ENCODE measurements at places on chromosomes 12 and 14.

GRCh38 chr12:23424685-23425084 lies 524.8 kb downstream of the SOX5 start:
- DNase-seq, result no peak

- no peak for DNase-seq
Measured at GRCh38 chr12:78559416-78559815, 305.2 kb upstream of the SYT1 start.

DNA sequence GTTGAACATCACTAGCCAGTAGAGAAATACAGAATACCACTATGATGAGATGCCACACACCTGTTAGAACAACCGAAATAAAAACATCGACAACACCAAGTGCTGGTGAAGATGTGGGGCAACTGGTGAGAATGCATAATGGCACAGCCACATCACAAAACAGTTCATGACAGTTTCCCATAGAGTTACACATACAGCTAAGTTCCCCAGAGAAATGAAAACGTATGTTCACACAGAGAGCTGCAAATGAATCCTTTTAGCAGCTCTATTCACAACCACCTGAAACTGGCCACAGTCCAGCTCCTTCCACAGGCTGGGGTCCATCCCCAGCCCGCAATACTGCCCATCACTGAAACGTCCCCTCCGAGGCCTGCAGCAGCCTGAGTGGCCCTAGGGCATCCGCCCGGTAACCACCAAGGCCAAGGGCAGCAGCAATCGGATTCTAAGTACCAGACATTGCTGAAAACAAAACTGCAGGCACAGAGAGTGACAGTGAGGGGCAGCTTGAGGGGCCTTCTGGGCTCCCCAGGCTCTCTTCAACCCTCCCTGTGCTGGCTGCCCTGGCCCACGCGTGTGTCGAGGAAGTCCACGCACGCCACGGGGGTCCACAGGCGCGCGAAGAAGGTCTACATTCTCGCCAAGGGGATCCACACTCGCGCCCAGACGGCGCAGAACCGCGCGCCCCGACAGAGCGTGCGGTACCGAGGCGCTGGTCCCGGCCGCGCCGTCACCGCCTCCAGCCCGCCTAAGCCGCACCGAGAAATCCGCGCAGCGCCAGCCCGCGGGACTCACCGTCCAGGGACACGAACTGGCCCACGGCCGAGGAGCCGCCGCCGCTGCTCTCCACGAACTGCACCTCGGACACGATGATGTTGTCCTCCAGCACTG lies 903 bp downstream of the BRF1 start:
- no peak for DNase-seq

GRCh38 chr14:22656945-22657731 lies 13.0 kb upstream of the OR6J1 start:
- DNase-seq, result no peak

DNA sequence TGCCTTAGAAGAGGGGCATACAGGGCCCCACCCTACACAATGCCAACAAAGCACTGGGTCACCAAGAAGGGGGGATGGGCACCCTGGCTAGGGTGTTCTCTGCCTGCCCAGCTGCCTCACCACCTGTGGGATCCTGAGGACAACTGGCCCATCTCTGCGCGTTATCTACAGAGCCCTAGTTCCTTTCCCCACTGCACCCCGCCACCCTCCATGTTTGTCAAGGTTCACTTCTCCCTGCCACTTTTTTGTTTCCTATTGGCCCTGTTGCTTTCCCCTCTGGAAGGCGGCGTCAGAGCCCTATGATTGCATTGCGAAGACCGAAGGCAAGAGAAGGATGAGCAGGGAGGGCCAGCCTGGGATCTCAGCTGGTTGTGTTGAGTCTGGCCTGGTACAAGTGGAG lies 1.6 kb downstream of the SLC48A1 start:
- no peak for DNase-seq

DNA sequence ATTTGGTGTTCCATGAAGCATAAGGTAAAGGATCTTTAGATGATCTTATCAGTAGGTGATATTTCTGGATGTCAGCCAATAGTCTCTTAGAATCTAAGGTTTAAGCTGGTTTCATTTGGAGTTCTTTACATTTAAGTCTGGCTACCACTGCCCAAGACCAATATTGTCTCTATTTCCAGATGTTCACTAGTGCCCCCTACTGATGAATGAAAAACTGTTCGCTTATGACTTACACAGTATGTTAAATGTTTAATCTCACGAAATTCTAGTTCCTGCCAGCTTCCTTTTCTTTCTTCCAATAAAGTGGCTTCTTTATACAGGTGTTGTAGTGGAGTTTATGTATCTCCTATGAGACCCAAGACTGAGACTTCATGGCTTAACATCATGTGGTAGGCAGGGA lies 31.8 kb upstream of the MIS18BP1 start:
- DNase-seq, result no peak

GRCh38 chr14:99731547-99732435 lies 47.7 kb downstream of the CYP46A1 start:
- DNase-seq, result no peak

GRCh38 chr14:70916799-70917198 lies 9.5 kb downstream of the PCNX1 start:
- no peak for DNase-seq

DNA sequence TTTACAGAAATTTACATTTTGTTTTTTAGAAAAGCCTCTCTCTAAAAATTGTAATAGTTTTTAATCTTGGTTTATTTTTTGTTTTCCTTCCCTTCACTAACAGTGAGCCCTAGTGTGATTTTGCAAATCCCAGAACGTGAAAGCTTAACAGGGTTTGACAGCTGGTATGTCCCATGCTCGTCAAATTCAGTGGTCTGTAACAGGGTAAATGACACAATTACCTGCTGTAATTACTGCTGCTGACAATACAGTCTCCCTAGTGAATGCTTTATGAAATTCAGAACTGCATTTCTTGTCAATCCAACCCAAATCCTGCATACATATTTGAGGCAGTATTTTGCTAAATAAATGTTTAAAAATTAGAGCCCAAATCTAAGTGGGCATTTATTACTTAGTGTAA lies 249.2 kb downstream of the NELL2 start:
- no peak for DNase-seq

DNA sequence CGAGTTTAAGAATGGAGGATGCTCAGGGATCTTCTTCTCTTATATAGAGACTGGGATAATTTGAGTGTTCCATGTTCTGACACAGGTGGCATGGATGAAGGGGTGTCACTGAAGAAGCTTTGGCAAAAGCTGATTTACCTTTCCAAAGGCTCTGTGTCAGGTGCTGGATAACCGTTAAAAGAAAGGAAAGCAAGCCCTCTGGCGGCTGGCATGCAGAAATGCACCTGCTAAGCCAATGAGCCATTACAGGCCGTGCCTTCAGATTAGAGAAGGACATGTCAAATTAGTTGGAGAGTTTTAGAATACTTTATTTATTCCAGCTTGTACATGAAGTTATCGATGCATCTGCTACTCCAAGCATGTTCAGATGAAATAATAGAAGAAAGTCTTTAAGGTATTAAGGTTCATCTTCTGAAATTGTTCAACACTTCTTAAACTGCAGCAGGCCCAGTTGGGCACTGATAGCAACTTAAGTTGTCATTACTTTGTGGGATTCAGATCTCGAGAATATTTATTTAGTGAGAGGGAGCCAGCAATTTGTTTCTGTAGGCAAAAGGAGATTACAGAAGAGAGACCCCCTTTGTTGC lies 678.2 kb downstream of the NRXN3 start:
- peak; percentile 57 for DNase-seq
